ENCODE measurements at places on chromosomes 4 and X. TPM values are rescaled to one million over a fixed set of nuclear protein-coding genes. Genes with fewer than 3 reads are reported as not detected.

- no peak for DNase-seq
- no peak overlapping the region for H3K4me3 ChIP-seq
- H3K4me1 ChIP-seq: no peaks in the 10 kb centered on the region
- no peaks in the 10 kb centered on the region for H3K27me3 ChIP-seq
- H3K36me3 ChIP-seq: no peaks in the 10 kb centered on the region
Observed at GRCh38 chr4:8675383-8675782, 82.8 kb downstream of the CPZ start.

DNA sequence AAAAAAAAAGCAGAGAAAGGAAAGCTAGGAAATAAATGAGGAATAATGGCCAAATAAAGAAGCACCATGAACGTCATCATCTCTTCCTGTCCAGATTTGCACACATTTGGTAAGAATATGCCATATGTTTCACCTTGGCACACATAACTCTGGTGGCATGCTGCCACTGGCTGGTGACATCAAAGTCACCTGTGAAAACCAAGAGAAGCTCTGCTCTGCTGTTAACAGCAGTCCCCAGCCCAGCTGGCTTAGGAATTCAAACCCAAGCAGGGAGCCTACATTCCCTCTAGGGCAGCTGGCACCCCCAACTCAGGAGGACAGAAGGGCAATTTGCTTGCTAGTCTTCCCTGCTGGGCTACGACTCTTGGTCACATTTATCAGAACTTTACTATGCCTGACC, 77.6 kb downstream of the RASL11B start:
- H3K27me3 ChIP-seq: no peaks in the 10 kb centered on the region
- no peaks in the 10 kb centered on the region for H3K4me1 ChIP-seq
- no peak overlapping the region for H3K4me3 ChIP-seq
- H3K27ac ChIP-seq: no peak overlapping the region
- no peaks in the 10 kb centered on the region for H3K36me3 ChIP-seq
- no peak for DNase-seq

DNA sequence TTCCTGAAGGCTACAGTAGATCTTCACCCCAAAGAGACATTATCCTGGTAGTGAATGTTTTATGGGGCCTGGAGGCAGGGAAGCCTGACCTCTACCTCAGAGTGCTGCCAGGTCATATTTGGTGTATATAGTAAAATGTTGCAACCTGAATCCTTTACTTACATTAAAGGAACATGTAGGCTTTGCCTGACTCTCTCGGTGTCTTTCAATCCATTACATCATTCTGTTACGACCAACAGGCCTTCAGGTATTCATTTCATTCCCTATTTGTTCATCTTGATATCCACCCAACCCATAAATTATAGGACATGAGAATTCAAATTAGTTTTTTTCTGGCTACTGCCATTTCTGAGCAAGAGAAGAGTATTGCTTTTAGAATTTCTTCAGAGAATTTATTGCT, 116.5 kb downstream of the CFAP299 start:
- no peaks in the 10 kb centered on the region for H3K27me3 ChIP-seq
- no peaks in the 10 kb centered on the region for H3K4me1 ChIP-seq
- no peaks in the 10 kb centered on the region for H3K36me3 ChIP-seq
- H3K4me3 ChIP-seq: no peak overlapping the region
- H3K27ac ChIP-seq: no peak overlapping the region
- no peak for DNase-seq

GRCh38 chrX:100484971-100485370, 74.9 kb upstream of the PCDH19 start:
- no peaks in the 10 kb centered on the region for H3K27me3 ChIP-seq
- no peaks in the 10 kb centered on the region for H3K4me1 ChIP-seq
- H3K36me3 ChIP-seq: no peaks in the 10 kb centered on the region
- H3K4me3 ChIP-seq: no peak overlapping the region
- no peak overlapping the region for H3K27ac ChIP-seq
- no peak for DNase-seq

DNA sequence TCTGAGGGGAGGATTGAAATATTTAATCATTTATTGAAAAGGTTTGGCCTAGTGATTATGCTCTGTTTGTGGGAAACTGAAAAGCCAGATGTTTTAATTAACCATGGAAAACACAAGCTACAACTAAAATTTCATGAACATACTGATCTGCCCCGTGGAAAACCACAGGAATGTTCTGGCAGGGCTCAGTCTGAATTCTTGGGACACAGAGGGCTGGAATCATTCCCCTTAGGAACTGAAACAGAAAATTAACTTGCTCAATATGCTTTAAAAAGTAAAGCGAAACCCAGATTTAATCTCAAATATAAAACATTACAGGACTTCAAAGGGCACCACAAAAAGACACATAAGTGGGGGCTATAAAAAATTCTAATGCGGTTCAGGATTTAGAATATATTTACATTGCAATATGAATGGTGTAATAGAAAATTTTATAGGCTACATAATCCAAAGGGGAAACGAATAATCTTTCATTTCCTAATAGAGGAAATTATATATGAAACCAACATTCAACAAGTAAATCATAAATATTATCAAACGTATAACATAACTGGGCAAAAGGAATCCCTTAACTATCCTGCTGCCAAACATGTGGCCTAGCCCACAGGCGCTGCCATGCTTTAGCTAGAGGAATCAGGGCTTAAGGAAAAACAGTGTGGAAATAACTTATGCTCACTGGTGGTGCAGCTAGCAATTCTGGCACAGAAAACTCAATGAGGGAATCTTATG, 70.9 kb downstream of the APBB2 start:
- no peak overlapping the region for H3K4me3 ChIP-seq
- H3K36me3 ChIP-seq: no peaks in the 10 kb centered on the region
- H3K27me3 ChIP-seq: no peaks in the 10 kb centered on the region
- H3K27ac ChIP-seq: peak overlapping the region; percentile 42

Gene GPRASP3
- total RNA-seq: 4.0 TPM
